ENCODE measurements at places on chromosomes 7 and 10. TPM values are rescaled to one million over a fixed set of nuclear protein-coding genes. Genes with fewer than 3 reads are reported as not detected.

DNA sequence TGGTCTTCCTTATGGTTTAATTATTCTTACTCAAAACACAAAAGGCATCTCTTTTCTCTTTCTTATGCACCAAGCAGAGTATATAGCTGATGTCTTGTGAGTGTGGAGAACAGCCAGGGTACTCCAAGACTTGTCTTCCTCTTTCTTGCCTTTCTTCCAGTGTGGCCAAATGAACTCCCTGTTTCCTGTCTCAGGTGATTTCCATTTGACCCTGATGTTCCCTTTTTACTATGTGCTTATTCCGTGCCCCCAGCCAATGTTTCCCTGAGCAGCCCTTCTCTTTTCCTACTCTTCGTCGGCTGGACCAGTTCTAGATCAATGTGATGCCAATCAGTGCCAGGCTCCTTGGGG, 12.6 kb downstream of the OR9A4 start:
- no peak for DNase-seq
- H3K27ac ChIP-seq = no peak overlapping the region

DLX6 gene
- total RNA-seq = not detected

- no peak for DNase-seq
- H3K4me3 ChIP-seq = no peak overlapping the region
- H3K4me1 ChIP-seq = no peaks in the 10 kb centered on the region
- H3K27me3 ChIP-seq = no peaks in the 10 kb centered on the region
Measured at GRCh38 chr10:30724296-30724695, 94.7 kb upstream of the LYZL2 start.

- H3K36me3 ChIP-seq = peaks cover 25% of the 10 kb centered on the region
- no peak for DNase-seq
- H3K27ac ChIP-seq = no peak overlapping the region
- H3K4me3 ChIP-seq = no peak overlapping the region
- no peaks in the 10 kb centered on the region for H3K4me1 ChIP-seq
Measured at GRCh38 chr10:100168313-100168643, 17.6 kb downstream of the ERLIN1 start.

- H3K27me3 ChIP-seq = no peaks in the 10 kb centered on the region
- no peak overlapping the region for H3K4me3 ChIP-seq
- no peak overlapping the region for H3K27ac ChIP-seq
Measured at GRCh38 chr10:6072215-6072934, 10.2 kb upstream of the IL2RA start.

DNA sequence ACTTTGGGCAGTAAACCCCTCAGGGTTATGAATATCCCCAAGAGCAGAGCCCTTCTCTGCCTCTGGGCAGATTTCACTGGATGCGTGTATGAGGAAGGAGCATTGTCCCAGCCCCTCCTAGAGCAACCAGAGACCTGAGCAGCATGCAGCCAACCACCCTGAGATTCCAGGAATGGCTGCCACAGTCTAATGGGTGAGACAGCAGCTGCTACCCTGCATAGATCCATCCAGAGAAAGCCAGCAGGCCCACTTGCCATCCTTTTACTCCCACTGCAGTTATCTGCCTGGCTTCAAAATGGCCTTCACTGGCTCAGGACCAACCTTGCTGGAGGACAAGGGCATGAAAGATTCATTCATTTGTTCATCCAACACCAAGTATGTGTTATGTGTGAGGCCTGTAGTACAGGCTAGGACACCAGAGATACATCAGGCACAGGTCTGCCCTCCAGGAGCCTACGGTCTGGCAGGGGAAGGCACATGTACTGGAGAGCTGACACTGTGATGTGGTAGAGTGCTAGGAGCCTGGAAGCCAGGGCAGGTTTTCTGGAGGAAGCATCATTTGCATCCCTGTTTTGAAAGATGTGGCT, 26.2 kb upstream of the C10orf105 start:
- H3K4me3 ChIP-seq = no peak overlapping the region
- DNase-seq = no peak
- H3K4me1 ChIP-seq = no peaks in the 10 kb centered on the region
- H3K36me3 ChIP-seq = peaks cover 12% of the 10 kb centered on the region

- H3K4me1 ChIP-seq = no peaks in the 10 kb centered on the region
- no peaks in the 10 kb centered on the region for H3K27me3 ChIP-seq
- DNase-seq = no peak
- no peaks in the 10 kb centered on the region for H3K36me3 ChIP-seq
Measured at GRCh38 chr10:48880016-48880705, 59.5 kb downstream of the LRRC18 start.

- no peak overlapping the region for H3K27ac ChIP-seq
- H3K4me3 ChIP-seq = no peak overlapping the region
- no peaks in the 10 kb centered on the region for H3K27me3 ChIP-seq
- no peaks in the 10 kb centered on the region for H3K4me1 ChIP-seq
Measured at GRCh38 chr10:76787746-76788451, 849.7 kb downstream of the KCNMA1 start.

WNT2 gene
- total RNA-seq = 6.1 TPM

GRCh38 chr10:79424221-79425073, 21.0 kb downstream of the ZCCHC24 start:
- H3K36me3 ChIP-seq = peaks cover 7% of the 10 kb centered on the region
- H3K27ac ChIP-seq = peak overlapping the region; percentile 57
- no peak for DNase-seq

DNA sequence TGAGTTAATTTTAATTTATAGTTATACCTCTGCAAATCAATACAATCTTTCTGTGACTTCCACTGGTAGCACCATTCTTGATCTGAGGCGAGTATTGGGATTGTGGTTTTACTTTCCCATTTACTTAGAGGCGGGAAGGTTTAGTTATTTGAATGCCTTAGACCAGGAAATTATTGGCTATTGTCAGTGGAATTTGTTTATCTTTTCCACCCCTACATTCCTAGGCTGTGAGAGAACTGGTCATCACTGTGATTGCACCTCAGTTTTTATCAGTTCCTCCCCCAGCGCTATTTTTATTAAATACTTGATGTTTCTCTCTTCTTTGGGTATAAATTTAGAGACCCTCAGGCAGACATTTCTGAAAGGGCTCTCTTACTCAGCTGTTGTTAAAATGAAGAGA, 29.9 kb downstream of the CDK14 start:
- no peak for DNase-seq
- no peak overlapping the region for H3K27ac ChIP-seq
- H3K4me3 ChIP-seq = no peak overlapping the region
- no peaks in the 10 kb centered on the region for H3K36me3 ChIP-seq

GRCh38 chr7:103651593-103652377, 205.8 kb upstream of the SLC26A5 start:
- no peak for DNase-seq
- H3K27ac ChIP-seq = no peak overlapping the region
- H3K27me3 ChIP-seq = no peaks in the 10 kb centered on the region

OPN4 gene
- total RNA-seq = not detected

IDI2 gene
- not detected for total RNA-seq

DNA sequence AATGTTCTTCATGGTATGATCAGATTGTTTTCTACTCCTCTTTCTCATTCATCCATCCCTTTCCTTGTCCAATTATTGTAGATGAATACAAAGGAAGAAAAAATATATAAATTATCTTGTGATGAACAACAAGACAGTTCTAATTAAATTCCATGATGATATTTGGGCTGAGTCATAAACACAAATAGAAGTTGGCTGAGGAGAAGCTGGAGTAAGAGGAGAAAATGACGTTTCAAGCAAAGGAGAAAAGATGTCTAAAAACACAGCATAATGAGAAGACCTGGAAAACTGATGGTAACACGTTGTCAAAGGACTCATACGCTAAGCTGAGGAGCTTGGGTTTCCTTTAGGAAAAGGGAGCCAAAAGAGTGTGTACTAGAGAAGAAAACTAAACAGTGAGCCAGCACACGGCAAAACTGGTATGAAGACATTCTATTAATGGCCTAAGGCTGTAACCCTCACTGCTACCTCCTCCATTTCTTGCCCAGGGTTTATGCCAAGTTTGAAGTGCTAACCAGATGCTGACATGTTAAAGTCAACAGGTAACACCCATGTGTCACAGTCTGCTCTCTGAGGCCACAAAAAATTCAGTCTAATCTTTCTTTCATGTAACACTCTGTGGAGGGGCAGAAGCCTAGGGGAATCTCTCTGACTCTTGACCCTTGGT, 26.1 kb downstream of the ZFAND4 start:
- H3K36me3 ChIP-seq = peaks cover 32% of the 10 kb centered on the region
- DNase-seq = no peak
- no peak overlapping the region for H3K4me3 ChIP-seq
- no peak overlapping the region for H3K27ac ChIP-seq
- H3K27me3 ChIP-seq = no peaks in the 10 kb centered on the region
